ENCODE measurements at places on chromosomes 7 and 10.

DNA sequence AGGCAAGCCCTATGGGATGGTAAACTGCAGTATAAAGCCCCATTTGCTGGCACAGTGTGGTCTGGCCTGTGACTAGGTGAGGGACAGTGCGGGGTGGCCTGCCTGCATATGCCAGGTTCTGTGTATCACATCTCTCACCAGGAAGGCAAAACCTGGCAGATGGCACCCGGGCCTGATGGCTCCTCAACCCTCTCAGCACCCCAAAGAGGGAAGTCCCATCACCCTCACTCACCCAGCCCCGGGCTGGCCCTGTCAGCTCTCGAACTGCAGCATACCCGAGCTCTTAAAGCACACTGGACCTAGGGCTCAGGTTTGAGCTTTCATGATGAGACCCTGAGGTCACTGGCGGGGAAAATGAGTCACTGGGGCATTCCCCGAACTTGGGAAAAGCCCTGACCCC lies 130.5 kb downstream of the LHPP start:
- no peak for DNase-seq

DNA sequence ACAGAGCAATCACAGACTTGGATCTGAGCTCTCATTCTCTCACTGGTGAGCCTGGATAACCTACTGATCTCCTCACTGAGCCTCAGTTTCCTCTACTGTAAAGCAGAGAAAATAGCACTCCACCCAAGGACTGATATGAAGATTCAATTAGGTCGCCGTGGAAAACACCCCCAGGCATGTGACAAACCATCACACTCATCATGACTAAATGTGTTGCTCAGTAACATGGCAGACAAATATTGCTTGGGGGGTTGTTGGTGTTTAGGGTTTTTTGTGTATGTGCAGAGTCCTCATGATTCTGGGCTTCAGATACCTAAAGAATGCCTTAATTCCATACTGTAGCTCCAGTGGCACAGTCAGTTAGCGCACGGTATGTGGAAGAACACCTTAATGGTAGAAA lies 122.1 kb upstream of the TCF7L2 start:
- no peak for DNase-seq

GRCh38 chr10:86178401-86179152 lies 188.0 kb downstream of the GRID1 start:
- no peak for DNase-seq

DNA sequence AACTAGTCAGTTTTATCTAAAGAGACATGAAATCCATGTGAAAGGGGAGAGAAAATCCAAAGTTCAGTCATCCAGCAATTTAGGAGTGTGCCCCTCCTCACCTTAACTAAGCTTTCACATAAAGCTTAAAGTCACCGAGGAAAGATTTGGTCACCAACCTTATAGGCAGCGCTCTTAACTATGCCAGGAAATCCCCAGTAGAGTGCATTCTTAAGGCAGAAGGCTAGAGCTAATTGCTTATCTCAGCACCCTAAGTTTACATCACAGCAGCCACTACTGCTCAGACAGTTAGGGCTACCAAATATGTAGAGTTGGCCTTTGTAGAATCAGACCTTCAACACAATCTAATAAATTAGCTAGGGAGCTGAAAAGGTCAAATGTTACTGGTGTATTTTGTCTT lies 47.9 kb downstream of the MTPN start:
- no peak for DNase-seq

GRCh38 chr7:128848289-128849155 lies 14.1 kb upstream of the ATP6V1F start:
- no peak for DNase-seq

DNA sequence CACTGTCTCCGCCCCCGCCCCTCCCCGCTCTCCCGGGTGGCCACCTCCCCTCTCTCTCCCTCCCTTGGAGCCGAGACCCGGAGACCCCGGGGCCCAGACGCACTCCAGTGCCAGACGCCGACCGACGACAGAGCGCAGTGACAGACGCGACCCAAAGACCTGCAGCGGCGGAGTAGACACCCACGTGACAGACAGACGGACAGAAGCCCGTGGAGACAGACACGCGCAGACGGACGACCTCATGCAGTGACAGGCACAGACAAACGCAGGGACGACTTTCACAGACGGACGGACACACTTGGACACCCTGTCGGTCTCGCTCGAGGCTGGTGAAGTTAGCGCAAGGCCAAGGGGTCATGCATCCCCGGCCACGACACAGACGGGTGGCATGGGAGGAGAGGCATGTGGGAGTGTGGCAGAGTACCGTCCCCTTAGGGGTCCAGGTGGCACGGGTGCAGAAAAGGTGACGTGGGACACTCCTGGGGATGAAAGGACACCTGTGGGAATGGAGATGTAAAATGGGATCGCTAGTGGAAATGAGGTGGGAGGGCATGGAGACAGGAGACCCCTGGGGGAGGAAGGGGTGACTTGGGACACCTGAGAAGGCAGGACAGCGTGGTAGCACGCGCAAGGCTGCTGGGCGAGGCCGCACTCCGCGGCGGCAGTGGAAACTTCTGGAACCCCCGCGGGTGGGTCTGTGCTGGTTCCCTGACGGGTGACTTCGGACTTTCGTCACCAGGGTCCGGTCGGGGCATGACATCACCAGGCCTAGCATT lies 456 bp upstream of the ACHE start:
- DNase-seq = no peak

GRCh38 chr7:104816537-104816936 lies 197.5 kb upstream of the KMT2E start:
- no peak for DNase-seq

DNA sequence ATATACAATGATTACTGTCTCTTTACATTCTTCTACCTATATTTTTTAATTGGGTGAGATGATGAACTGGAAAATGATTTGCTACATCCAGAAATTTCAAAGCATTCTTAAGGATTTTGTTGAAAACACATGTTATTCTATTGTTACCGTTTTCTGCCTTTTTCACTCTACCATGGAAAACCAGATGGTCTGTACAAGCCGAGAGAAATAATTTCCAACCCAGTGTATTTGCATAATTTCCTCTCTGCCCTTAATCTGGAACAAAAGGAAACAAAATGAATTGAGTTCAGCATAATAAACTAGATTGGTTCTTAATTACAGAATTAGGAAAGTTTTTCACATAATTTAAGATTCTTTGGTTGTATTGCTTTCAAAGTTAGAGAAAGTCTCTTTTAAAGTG lies 211.2 kb downstream of the CACNB2 start:
- no peak for DNase-seq

GRCh38 chr7:121019018-121019417 lies 30.5 kb downstream of the CPED1 start:
- DNase-seq = no peak

DNA sequence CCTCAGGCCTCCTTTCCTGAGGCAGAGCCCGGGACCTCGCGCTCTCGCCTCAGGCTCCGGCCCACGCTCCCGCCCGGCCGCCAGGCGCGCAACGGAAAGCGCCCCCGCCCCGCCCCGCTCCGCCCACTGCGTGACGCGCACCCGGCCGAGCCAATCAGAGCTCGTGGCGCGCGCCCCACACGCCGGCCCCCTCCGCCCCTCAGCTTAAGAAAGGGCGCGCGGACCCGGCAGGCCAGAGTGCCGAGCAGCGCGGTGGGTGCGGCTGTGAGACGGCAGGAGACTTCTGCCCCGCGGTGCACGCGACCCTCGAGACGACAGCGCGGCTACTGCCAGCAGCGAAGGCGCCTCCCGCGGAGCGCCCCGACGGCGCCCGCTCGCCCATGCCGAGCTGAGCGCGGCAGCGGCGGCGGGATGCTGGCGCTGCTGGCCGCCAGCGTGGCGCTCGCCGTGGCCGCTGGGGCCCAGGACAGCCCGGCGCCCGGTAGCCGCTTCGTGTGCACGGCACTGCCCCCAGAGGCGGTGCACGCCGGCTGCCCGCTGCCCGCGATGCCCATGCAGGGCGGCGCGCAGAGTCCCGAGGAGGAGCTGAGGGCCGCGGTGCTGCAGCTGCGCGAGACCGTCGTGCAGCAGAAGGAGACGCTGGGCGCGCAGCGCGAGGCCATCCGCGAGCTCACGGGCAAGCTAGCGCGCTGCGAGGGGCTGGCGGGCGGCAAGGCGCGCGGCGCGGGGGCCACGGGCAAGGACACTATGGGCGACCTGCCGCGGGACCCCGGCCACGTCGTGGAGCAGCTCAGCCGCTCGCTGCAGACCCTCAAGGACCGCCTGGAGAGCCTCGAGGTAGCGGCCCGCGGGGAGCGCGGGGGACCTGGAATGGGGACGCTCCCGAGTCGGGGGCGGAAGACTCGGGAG lies at the start of gene NPTX2:
Gene NPTX2, plus strand, starts transcription at position 235 of the 909 bp plus-strand sequence. Its CDS starts 177 bp downstream, at position 412.
- DNase-seq = no peak

DNA sequence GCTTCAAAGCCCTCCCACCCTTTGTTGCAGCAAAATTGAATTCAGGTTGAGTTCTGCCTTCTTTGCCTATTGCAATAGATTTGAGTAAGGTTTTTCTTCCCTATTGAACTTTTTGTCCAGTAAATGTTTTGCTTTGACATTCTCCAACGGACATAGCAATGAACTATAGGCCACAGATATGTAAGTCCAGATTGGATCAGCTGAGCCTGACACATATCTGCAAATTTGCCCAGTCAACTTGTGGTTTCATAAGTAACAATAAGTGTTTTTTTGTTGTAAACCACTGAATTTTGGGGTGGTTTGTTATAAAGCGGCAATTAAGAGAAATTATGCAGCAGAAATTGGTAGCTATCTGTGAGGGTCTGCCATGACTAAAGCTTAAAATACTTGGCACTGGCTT lies 332.1 kb upstream of the SORCS1 start:
- DNase-seq = no peak

- DNase-seq = no peak
Observed at GRCh38 chr7:70694971-70695794, 436.8 kb upstream of the GALNT17 start.

DNA sequence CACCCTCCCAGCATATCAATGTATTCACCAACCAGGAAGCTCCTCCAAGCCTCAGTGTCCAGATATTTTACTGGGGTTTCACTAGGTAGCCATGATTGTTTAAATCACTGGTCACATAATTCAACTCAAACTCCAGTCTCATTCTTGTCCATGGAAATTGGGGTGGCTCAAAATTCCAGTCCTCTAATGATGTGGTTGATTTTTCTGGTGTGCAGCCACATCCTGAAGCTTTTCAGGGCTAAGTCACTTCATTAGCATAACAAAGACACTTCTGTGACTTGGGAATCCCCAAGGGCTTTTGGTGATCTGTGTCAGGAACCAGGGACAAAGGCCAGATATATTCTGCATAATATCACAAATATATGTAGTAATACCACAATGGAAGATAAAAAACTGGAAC lies 786.9 kb upstream of the IGFBP3 start:
- DNase-seq = no peak

DNA sequence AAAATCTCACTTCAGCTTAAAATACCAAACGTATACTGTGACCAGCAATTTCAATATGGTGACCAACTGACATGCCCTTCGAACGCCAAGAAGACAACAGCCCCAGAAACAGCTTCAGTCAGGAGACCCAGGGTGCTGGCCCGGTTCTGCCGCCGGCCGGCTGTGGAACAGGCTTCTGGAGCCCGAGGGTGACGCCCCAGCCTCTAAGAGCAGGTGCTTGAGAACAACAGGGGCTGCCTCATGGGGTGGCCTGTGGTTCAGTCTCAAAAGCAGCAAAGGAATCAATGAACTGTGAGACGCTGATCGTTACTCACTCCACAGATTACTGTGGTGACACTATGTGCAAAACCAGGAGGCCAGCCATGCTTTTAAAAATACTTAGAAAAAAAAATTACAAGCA lies 17.3 kb downstream of the GPER1 start:
- no peak for DNase-seq

- no peak for DNase-seq
Observed at GRCh38 chr10:30818010-30818660, 188.6 kb upstream of the LYZL2 start.

GRCh38 chr10:60399328-60399727 lies 9.7 kb upstream of the ANK3 start:
- DNase-seq = no peak

GRCh38 chr7:115984105-115984504 lies 46.5 kb downstream of the TFEC start:
- no peak for DNase-seq

DNA sequence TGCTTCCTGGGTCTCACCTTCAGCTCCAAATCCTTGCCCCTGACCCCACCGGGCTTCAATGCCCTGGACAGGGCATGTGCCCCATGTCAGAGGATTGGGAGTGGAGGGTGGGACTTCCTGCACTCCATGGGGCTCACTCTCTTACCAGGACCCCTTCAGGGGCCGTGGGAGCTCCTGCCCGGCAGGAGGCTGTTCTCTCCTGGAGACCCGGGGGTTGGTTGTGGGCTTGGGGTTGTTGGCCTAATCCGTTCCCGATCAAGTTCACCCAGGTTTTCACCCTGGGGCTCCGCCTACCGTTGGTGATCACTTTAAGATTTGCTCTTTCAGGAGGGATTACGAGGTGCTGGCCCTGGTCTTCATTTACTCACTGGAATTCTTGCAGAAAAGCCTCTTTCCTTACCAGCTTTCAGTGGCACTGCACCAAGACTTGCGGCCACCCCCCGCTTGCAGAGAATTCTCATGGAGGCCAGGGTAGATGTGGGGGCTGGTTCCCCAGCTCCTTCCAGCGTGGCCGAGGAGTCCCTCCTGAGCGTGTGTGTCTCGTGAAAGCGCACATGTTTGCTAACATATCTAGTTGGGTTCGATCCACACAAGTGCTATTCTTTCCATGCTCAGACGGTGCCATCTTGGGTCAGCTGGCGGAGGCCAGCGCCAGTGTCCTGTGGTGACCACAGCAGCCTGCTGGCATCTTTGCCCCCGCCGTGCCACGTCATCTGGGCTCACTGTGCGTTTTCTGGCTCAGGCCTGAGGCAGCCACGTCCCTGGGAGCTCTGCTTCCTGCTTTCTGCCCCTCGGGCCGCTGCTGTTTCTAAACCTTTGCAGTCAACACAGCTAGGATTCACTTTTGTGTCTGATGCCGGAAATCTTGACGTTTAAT lies 15.6 kb downstream of the PWWP2B start:
- no peak for DNase-seq

GRCh38 chr7:84461093-84461492 lies 266.5 kb upstream of the SEMA3A start:
- DNase-seq = no peak

DNA sequence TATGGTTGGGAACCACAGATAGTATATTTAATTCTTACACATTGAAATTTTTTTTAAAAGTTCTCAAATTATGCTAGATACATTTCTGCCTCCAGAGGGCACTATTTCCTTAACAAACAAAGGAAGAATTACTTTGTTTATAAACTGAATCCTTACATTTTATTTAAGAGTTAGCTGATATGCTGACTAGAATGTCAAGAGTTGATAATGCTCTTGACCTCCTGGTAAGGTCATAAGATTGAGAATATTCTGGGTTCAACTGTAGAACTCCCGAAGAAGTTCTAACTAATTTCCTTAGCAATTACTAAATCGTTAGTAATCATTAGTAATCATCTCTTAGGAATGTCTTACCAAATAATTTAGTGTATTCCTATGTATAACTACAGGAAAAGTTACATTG lies 95.3 kb upstream of the CYP26C1 start:
- DNase-seq = no peak

Data from SIG-M5 (cell line).